ENCODE measurements at places on chromosomes 3 and 15.

- no peak overlapping the region for H3K27ac ChIP-seq
- H3K36me3 ChIP-seq: no peaks in the 10 kb centered on the region
- DNase-seq: no peak
- no peaks in the 10 kb centered on the region for H3K4me1 ChIP-seq
- H3K4me3 ChIP-seq: no peak overlapping the region
- no peaks in the 10 kb centered on the region for H3K27me3 ChIP-seq
Measured at GRCh38 chr3:188940573-188940932, 231.2 kb upstream of the TPRG1 start.

DNA sequence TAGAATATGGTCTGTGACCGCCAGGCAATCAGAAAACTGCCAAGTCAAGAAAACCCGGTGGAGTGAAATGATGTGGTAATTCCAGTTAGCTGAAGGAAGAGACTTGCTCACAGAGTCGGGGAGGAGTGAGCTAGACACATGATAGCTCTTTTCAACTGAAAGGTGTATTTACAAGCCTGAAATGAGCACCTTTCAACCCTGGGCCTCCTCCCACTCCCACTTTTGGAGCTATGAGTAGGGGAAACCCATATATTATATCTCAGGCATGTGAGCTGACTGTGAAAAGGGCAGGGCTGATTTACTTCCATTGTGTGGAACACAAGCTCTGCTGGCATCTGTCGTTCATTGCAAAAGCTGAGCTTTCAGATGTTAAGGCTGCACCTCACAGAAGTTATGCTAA lies 960.2 kb downstream of the TUSC7 start:
- H3K27me3 ChIP-seq: no peaks in the 10 kb centered on the region
- no peaks in the 10 kb centered on the region for H3K4me1 ChIP-seq
- H3K36me3 ChIP-seq: no peaks in the 10 kb centered on the region
- no peak for DNase-seq

GRCh38 chr15:67109141-67110034 lies 44.0 kb downstream of the SMAD3 start:
- 0 out of 2 replicates have a peak, but pooled peaks cover 1% of the 10 kb centered on the region for H3K4me1 ChIP-seq
- no peak overlapping the region for H3K4me3 ChIP-seq
- no peaks in the 10 kb centered on the region for H3K27me3 ChIP-seq
- H3K27ac ChIP-seq: no peak overlapping the region
- no peak for DNase-seq
- H3K36me3 ChIP-seq: no peaks in the 10 kb centered on the region

GRCh38 chr3:73192036-73192738 lies 130.7 kb downstream of the EBLN2 start:
- H3K36me3 ChIP-seq: no peaks in the 10 kb centered on the region
- H3K4me1 ChIP-seq: no peaks in the 10 kb centered on the region
- no peak overlapping the region for H3K27ac ChIP-seq
- no peaks in the 10 kb centered on the region for H3K27me3 ChIP-seq

DNA sequence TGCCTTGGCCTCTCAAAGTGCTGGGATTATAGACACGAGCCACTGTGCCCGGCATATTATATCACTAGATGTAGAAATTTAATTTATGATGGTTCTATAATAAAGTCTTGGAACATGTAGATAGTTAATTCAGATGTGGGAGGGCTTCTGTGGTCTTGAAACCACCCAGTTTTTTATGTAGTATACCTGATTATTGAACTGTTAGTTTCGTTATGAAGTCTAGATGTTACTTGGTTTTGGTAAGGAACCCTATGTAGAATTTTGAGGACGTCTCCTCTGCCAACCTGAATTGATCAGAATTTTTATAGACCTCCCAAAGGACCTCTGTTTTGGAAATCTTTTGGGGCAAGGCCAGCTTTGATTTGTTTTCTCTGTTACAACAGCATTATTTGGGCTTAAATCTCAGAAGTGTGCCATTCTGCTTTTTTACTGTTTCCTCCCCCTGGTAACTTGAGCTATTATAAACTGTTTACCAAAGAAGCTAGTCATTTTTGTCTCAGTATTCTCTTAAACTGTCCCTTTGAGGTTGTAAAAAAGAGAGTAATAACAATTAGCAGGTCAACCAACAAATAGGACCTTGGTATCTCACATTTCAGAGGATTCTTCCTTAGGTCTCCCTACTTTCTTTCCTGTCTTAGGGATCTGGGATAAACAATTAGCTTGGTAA lies 20.8 kb downstream of the AKAP13 start:
- peaks cover 3% of the 10 kb centered on the region for H3K4me1 ChIP-seq
- no peak for DNase-seq
- H3K4me3 ChIP-seq: no peak overlapping the region

- H3K27me3 ChIP-seq: no peaks in the 10 kb centered on the region
- no peaks in the 10 kb centered on the region for H3K36me3 ChIP-seq
- no peak overlapping the region for H3K27ac ChIP-seq
- no peak for DNase-seq
- no peak overlapping the region for H3K4me3 ChIP-seq
Measured at GRCh38 chr15:65949491-65949890, 80.2 kb downstream of the RAB11A start.

DNA sequence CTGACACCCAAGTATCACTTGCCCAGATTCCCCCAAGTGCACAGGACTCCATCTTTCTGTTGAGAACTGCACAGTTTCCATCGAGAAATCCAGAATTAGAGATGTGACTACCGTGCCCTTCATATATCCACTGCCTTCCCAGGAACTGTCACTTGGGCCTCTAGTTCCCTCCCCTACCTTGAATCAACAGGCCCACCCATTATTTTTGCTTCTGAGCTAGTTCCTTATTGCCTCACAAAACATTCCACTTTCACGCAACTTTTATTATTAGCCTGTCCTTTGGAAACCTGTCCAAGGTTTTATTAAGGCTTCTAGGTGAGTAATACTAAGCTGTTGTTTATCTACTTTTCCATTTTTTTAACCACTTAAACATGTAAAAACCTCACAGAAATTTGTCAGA lies 17.1 kb upstream of the SLC30A4 start:
- no peak overlapping the region for H3K4me3 ChIP-seq
- DNase-seq: no peak
- H3K27ac ChIP-seq: no peak overlapping the region
- H3K4me1 ChIP-seq: no peaks in the 10 kb centered on the region

GRCh38 chr15:33941279-33942063 lies 26.8 kb upstream of the CHRM5 start:
- H3K4me1 ChIP-seq: no peaks in the 10 kb centered on the region
- no peaks in the 10 kb centered on the region for H3K36me3 ChIP-seq
- H3K4me3 ChIP-seq: no peak overlapping the region
- H3K27me3 ChIP-seq: no peaks in the 10 kb centered on the region

- H3K4me3 ChIP-seq: no peak overlapping the region
- H3K4me1 ChIP-seq: peaks cover 3% of the 10 kb centered on the region
- no peaks in the 10 kb centered on the region for H3K36me3 ChIP-seq
- no peaks in the 10 kb centered on the region for H3K27me3 ChIP-seq
Measured at GRCh38 chr15:29124581-29125381, 144.8 kb downstream of the NSMCE3 start.

DNA sequence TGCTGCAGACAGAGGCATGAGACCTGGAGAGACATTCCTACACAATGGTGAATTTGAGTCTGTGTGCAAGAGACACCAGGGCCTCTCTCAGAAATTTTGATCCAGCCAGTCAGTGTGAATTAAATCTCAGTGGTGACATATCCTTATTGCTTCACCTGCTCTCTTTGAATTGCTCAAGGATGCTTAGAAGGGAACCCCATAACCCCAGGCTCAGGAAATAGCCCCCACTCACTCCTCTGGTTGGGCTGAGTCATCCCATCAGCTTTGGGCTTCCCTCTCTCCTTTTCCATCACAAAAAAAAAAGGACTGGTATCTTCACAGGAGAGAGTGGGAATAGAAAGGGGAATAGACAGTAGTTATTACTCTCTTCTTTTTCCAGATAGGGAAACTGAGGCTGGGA lies 33.0 kb upstream of the LARS2 start:
- H3K4me1 ChIP-seq: no peaks in the 10 kb centered on the region
- H3K36me3 ChIP-seq: no peaks in the 10 kb centered on the region
- no peaks in the 10 kb centered on the region for H3K27me3 ChIP-seq
- H3K4me3 ChIP-seq: no peak overlapping the region

GRCh38 chr3:168213920-168214319 lies 118.2 kb upstream of the GOLIM4 start:
- no peak overlapping the region for H3K27ac ChIP-seq
- no peak overlapping the region for H3K4me3 ChIP-seq
- DNase-seq: no peak
- no peaks in the 10 kb centered on the region for H3K27me3 ChIP-seq

GRCh38 chr3:114319453-114319852 lies 25.6 kb downstream of the TIGIT start:
- peak; percentile 45 for DNase-seq
- no peak overlapping the region for H3K4me3 ChIP-seq
- H3K36me3 ChIP-seq: no peaks in the 10 kb centered on the region
- no peaks in the 10 kb centered on the region for H3K27me3 ChIP-seq

- H3K4me3 ChIP-seq: no peak overlapping the region
- no peaks in the 10 kb centered on the region for H3K36me3 ChIP-seq
- peaks cover 12% of the 10 kb centered on the region for H3K4me1 ChIP-seq
- peaks cover 18% of the 10 kb centered on the region for H3K27me3 ChIP-seq
- no peak for DNase-seq
Measured at GRCh38 chr15:74954515-74954914, 2.1 kb downstream of the RPP25 start.

DNA sequence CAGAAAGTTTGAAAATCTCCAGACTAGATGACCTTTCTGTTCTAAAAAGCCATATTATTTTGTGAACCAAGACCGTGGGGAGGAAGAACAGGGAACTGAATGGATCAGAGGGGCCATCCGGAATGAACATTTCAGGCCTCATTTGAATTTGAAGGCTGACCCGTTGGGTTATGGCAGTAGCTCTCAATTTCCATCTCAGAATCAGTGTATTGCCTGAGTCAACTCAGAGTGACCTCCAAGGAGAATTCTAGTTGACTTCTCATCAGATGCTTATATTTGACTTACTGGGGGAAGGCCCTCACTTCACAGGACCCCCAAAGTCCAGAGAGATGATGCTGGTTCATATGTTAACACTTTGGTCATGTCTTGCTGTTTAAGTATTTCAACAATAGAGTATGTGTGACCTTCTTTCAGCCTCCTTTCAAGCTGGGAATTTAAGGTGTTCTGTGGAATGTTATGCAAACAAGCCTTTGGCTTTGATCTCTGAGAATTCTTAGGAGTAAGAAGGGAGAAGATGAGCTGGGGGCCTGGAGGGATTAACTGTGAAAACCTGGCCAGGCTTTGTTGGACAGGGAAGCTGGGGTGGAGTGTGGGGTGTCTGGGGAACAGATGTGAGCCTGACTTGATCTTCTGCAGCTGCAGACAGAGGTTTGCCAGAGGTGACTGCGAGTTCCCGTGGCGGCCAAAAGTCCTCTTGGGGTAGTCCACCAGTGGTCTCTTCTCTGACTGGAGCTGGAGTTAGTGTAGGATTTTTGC lies 111.2 kb upstream of the RGMA start:
- no peak overlapping the region for H3K27ac ChIP-seq
- peaks cover 2% of the 10 kb centered on the region for H3K4me1 ChIP-seq
- DNase-seq: no peak
- H3K27me3 ChIP-seq: no peaks in the 10 kb centered on the region

DNA sequence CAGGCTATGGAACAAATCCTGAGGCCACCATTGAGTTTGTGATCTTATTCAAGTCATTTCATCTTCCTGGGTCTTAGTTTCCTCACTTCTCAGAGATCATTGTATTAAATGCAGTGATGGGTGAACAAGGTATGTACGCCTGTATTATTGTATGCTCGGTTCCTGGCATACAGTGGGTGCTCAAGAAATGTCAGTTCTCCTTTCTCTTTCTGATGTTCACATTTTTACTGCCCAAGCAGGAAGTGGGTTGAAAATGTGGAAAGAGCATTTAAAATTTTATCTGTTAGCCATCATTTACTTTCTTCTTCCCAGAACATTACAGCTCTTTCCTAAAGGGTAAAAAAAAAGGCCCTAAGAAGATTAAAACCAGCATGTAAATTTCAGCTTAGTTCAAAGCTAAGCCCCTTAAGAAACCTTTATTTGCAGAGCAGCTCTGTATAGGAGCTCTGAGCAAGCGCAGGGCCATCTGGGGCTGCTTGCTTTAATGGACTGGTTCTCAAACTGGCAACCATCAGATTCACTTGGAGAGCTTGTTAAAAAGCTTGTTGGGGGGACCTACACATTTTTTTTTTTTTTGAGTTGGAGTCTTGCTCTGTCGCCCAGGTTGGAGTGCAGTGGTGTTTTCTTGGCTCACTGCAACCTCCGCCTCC lies 179.4 kb downstream of the CHST2 start:
- H3K4me1 ChIP-seq: no peaks in the 10 kb centered on the region
- H3K27ac ChIP-seq: no peak overlapping the region
- H3K36me3 ChIP-seq: no peaks in the 10 kb centered on the region
- H3K4me3 ChIP-seq: no peak overlapping the region
- DNase-seq: no peak

- no peaks in the 10 kb centered on the region for H3K4me1 ChIP-seq
- H3K27ac ChIP-seq: no peak overlapping the region
- H3K36me3 ChIP-seq: no peaks in the 10 kb centered on the region
- peak; percentile 45 for DNase-seq
- no peak overlapping the region for H3K4me3 ChIP-seq
Measured at GRCh38 chr15:73273181-73274002, 95.4 kb downstream of the HCN4 start.

- no peak for DNase-seq
- H3K36me3 ChIP-seq: no peaks in the 10 kb centered on the region
- no peak overlapping the region for H3K27ac ChIP-seq
Measured at GRCh38 chr15:70910958-70911357, 18.3 kb downstream of the LRRC49 start.

DNA sequence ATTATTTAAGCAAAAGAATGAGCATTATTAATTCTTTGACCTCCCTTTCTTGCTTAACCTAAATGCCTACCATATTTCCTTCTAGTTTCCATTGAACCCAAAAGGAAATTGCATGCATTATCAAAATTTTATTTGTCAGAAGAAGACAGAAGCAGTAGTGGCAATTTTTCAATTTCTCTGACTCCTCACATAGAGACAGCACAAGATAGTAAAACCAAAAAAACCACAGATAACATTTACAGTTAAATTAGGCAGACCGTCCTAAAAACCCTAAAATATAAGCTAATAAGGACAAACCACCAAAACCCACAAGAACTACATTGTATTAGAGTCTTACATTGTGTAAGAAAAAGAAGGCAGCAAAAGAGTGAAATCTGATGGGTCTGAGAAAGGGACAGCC lies 27.1 kb downstream of the GOLGB1 start:
- H3K4me1 ChIP-seq: no peaks in the 10 kb centered on the region
- no peak overlapping the region for H3K4me3 ChIP-seq
- no peaks in the 10 kb centered on the region for H3K27me3 ChIP-seq
- DNase-seq: no peak
- H3K27ac ChIP-seq: no peak overlapping the region
- H3K36me3 ChIP-seq: no peaks in the 10 kb centered on the region

- no peak for DNase-seq
- H3K36me3 ChIP-seq: no peaks in the 10 kb centered on the region
- no peak overlapping the region for H3K27ac ChIP-seq
- H3K4me3 ChIP-seq: no peak overlapping the region
- H3K4me1 ChIP-seq: no peaks in the 10 kb centered on the region
- H3K27me3 ChIP-seq: no peaks in the 10 kb centered on the region
Measured at GRCh38 chr3:112141293-112141692, 8.2 kb upstream of the GCSAM start.

DNA sequence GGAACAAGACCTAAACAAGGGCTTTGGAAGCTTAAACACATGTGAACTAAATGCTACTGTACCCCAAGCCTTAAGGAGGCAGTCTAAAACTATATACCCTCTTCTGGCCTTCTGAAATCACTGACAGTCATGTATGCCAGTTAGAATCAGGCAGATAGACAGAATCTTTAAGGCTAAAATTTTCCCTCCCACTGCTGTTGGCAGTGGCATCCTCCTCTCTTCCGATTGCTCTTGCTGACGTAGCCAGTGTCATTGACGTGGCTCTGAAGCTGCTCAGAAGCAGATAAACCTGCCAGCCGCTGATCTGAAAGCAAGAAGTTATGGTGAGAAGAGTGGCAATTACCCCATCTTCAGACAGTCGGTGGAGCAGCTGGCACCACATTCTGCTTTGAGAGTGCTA lies 3.3 kb downstream of the RYR3 start:
- no peak for DNase-seq
- no peaks in the 10 kb centered on the region for H3K36me3 ChIP-seq
- H3K4me3 ChIP-seq: no peak overlapping the region
- H3K27me3 ChIP-seq: peaks cover 25% of the 10 kb centered on the region
